Melanocyte of skin (primary cell): ENCODE measurements at places on chromosomes 1 and 21. TPM values are rescaled to one million over a fixed set of nuclear protein-coding genes. Genes with fewer than 3 reads are reported as not detected.

The LDLRAP1 gene
- 17.4 and 21.3 TPM in 2 replicates for total RNA-seq

The HYI gene
- 16.2 and 26.2 TPM in 2 replicates for total RNA-seq

The CLCA1 gene
- total RNA-seq = not detected in 2 replicates

The OR2M3 gene
- not detected in 2 replicates for total RNA-seq

The DNALI1 gene
- total RNA-seq = 3.4 and 3.6 TPM in 2 replicates

The ELAPOR1 gene
- total RNA-seq = under 0.01 and 0.15 TPM in 2 replicates

The NTMT2 gene
- total RNA-seq = not detected in 2 replicates

The TNFRSF18 gene
- 0.34 TPM in 1 of 2 replicates, not detected in the other for total RNA-seq

The TFF3 gene
- 2.4 and 2.9 TPM in 2 replicates for total RNA-seq

The EVA1C gene
- 28.1 and 51.0 TPM in 2 replicates for total RNA-seq

The SAMD11 gene
- not detected in 2 replicates for total RNA-seq

The TRAF3IP3 gene
- total RNA-seq = not detected in 2 replicates

The GPR157 gene
- total RNA-seq = 4.3 and 5.0 TPM in 2 replicates

The NHLH2 gene
- total RNA-seq = not detected in 2 replicates

The CFHR5 gene
- not detected in 2 replicates for total RNA-seq

The FBLIM1 gene
- 7.7 and 9.7 TPM in 2 replicates for total RNA-seq

The LYST gene
- 257 and 667 TPM in 2 replicates for total RNA-seq

The FALEC gene
- total RNA-seq = not detected in 2 replicates

The HSD3B2 gene
- total RNA-seq = 0.69 TPM in 1 of 2 replicates, not detected in the other

The MAP3K21 gene
- total RNA-seq = 1.00 and 1.1 TPM in 2 replicates

The LRRC53 gene
- total RNA-seq = not detected in 2 replicates

The TRIM46 gene
- 3.9 and 4.3 TPM in 2 replicates for total RNA-seq

The GSTM1 gene
- 12.2 and 45.6 TPM in 2 replicates for total RNA-seq

The NPHS2 gene
- total RNA-seq = under 0.01 TPM in 1 of 2 replicates, not detected in the other

The TRIM67 gene
- under 0.01 TPM in 2 replicates for total RNA-seq

The ADAMTS4 gene
- 15.3 and 18.6 TPM in 2 replicates for total RNA-seq

The LIPI gene
- not detected in 2 replicates for total RNA-seq

The CA14 gene
- total RNA-seq = 66.6 and 90.5 TPM in 2 replicates

The FAM72D gene
- 1.7 and 2.3 TPM in 2 replicates for total RNA-seq

The SLC45A3 gene
- 1.7 and 1.8 TPM in 2 replicates for total RNA-seq

The ANGPTL1 gene
- total RNA-seq = under 0.01 TPM in 1 of 2 replicates, not detected in the other

The HMGCS2 gene
- not detected in 2 replicates for total RNA-seq

The PLA2G2C gene
- not detected in 2 replicates for total RNA-seq

The ZFP69 gene
- total RNA-seq = 4.1 and 4.4 TPM in 2 replicates

The OLFML3 gene
- total RNA-seq = 2.5 and 3.3 TPM in 2 replicates

The MATN1 gene
- total RNA-seq = not detected in 2 replicates

The FCRL1 gene
- total RNA-seq = not detected in 2 replicates

The SLAMF7 gene
- total RNA-seq = not detected in 2 replicates

The BRDT gene
- not detected in 2 replicates for total RNA-seq

The SOAT1 gene
- 118 and 143 TPM in 2 replicates for total RNA-seq

The CLCA4 gene
- total RNA-seq = not detected in 2 replicates

The TMIGD3 gene
- 0.34 and 1.1 TPM in 2 replicates for total RNA-seq

The RAB25 gene
- not detected in 2 replicates for total RNA-seq

The DHCR24 gene
- 305 and 424 TPM in 2 replicates for total RNA-seq

The CFAP107 gene
- total RNA-seq = not detected in 2 replicates

The EPRS1 gene
- 85.3 and 103 TPM in 2 replicates for total RNA-seq

The FCMR gene
- total RNA-seq = 4.5 and 5.8 TPM in 2 replicates

The FNDC5 gene
- total RNA-seq = 0.34 TPM in 1 of 2 replicates, not detected in the other

The MCOLN2 gene
- total RNA-seq = 6.2 and 7.3 TPM in 2 replicates

The CYP4A22 gene
- total RNA-seq = not detected in 2 replicates

The COL11A1 gene
- 80.4 and 110 TPM in 2 replicates for total RNA-seq

The CDC42BPA gene
- total RNA-seq = 39.3 and 44.6 TPM in 2 replicates
